ENCODE measurements at places on chromosomes 4 and X.

- DNase-seq = no peak
Observed at GRCh38 chr4:69874507-69874906, 14.6 kb upstream of the SULT1E1 start.

GRCh38 chr4:150080337-150080736 is 2.1 kb downstream of the DCLK2 start:
- no peak for DNase-seq

DNA sequence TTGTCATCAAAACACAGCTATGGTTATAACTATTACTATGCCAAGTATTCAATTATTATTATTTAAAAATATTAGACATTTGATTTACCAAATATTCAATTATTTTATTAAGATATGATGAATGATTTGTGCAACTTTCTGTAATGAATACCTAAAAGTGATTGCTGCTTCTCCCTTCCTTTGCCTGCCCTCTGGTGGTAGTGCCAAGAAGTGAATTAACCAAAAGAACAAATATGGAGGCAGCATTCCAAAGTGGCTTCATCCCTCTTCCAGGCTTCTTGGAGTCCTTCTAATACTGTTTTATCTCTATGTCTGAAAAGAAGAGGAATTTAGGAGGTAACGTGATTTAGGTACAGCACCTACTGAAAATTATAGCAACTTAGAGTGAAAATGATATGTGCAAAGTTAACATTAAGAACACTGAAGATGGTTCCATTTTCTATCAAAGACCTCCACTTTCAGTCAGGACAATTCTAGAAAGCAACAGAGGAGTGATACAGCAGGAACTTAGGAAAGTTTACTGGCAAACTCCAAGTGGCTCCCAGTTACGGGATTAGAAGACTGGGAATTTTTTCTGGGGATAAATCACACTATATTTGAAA is 43.0 kb downstream of the ENPEP start:
- DNase-seq = peak; percentile 34

DNA sequence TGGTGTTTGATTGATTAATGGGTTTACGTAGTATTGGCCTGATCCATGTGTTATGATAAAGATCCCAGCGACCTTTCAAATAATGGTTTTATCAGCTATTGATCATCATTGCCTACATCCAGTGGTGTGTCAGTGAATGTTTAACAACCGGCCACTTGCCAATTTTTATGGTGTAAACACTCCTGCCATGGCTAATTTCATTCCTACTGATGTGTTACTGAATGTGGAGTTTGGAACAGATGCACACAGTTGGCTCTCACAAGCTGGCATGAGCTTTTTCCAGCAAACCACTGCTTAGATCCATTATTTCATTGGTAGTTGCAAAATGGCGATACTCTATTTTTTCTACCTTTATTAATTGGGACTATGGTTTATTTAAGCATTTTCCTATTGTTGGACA is 139.9 kb downstream of the REPS2 start:
- DNase-seq = no peak

DNA sequence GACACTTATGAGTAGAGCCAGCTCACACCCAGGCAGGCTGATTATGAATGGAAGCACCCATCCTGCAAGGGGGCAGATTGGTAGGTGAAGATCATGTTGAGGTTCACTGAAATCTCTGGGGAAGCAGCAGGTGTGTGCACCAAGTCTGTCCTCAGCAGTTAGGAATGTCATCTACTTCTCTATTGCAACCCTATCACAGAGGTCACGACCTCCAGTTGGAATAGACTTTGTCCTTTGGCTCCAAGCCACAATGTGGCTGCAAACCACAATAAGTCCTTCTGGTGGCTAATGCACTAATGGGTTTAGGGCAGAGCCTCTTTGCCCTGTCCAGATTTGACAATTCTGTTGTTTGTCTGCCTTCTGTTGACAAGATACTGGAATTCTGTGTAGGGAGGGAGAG is 1056.7 kb downstream of the PCDH19 start:
- no peak for DNase-seq

Data from CD4-positive, alpha-beta T cell treated with Interleukin-17A for 4 hours (primary cell).